Kidney (tissue), 22 donors: ENCODE measurements at places on chromosomes 3 and 15. TPM values are rescaled to one million over a fixed set of nuclear protein-coding genes. Genes with fewer than 3 reads are reported as not detected.
A peak's percentile ranks its signal among the peaks of the same experiment; 100 is the strongest.

Gene SLC9C1
- 1.2 TPM for total RNA-seq

Gene TRH
- not detected for total RNA-seq

- H3K36me3 ChIP-seq: peaks cover 6% of the 10 kb centered on the region
- no peaks in the 10 kb centered on the region for H3K4me1 ChIP-seq
- no peak overlapping the region for H3K27ac ChIP-seq
- DNase-seq: no peak
These were observed 9.1 kb downstream of the MESP2 start for GRCh38 chr15:89785064-89785773.

- peak overlapping the region; percentile 76 for H3K4me3 ChIP-seq
These were observed 1.8 kb downstream of the ARHGEF26 start for GRCh38 chr3:154122912-154123559.

DNA sequence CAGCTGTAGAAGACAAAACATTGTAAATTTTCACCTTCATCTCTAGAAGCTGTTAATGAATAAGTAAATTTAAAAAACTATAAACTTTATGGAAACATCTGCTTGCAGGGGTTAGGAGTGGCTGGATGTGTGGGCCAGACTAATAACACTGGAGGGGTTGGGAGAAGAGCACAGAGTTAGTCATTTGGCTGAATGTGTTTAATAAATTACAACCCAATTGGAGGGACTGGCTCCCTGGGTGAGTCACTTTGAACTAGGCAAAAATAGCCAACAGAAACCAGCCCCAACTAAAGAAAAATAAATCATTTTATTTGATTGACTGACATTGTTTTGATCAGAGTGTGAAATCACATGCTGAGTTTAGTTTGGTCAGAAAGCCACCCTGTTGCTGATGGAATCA is 21.8 kb downstream of the DGKG start:
- DNase-seq: no peak
- no peaks in the 10 kb centered on the region for H3K27me3 ChIP-seq
- no peak overlapping the region for H3K27ac ChIP-seq
- H3K4me3 ChIP-seq: no peak overlapping the region

GRCh38 chr3:189534531-189534930 is 96.7 kb upstream of the TP63 start:
- no peak overlapping the region for H3K4me3 ChIP-seq
- DNase-seq: no peak
- H3K4me1 ChIP-seq: no peaks in the 10 kb centered on the region
- no peaks in the 10 kb centered on the region for H3K27me3 ChIP-seq
